CD4-positive, alpha-beta T cell treated with Interleukin-21 for 1 hour (primary cell): ENCODE measurements at places on chromosomes 4 and X.

- DNase-seq, result no peak
Measured at GRCh38 chrX:23737413-23737812, 5.7 kb downstream of the ACOT9 start.

- DNase-seq, result no peak
Measured at GRCh38 chr4:21991050-21991449, 42.5 kb upstream of the KCNIP4 start.

DNA sequence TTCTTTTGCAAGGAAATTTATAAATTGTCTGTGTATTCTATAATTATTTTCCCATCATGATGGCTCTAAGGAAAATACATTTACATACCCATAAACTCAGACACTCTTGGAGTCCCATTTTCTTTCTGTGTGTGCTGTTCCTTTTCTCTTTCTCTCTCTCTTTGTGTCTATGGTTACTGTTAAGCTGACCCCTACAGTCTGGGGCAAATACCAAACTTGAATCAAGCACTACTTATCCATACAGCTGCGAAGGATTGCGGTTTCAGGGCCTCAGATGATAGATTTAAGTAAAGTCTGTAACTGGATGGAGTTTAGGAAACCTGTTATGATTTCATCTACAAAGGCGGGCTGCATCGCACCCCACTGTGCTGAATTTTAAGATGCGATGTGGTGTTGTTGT is 150.2 kb downstream of the SHROOM3 start:
- DNase-seq, result no peak

GRCh38 chrX:7068939-7069367 is 78.6 kb upstream of the STS start:
- DNase-seq, result peak; percentile 5

DNA sequence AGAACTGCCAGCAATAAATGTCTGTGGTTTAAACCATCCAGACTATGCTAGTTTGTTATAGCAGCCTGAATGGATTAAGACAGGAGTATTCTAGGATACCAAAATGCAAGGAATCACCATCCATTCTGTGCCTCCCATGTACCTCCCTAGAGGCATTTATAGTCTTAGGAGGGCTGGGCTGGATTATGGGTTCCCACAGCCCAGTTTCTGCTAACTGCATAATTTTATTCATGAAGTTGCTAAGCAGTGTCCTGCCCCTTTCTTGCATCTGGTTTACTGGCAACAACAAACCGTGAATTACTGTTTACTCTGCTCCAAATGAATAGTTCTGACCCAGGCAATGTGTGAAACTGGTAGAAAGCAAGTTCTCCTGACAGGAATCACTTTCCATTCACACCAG is 67.1 kb upstream of the PRKX start:
- no peak for DNase-seq

- no peak for DNase-seq
Measured at GRCh38 chrX:20487227-20487626, 220.5 kb upstream of the RPS6KA3 start.

DNA sequence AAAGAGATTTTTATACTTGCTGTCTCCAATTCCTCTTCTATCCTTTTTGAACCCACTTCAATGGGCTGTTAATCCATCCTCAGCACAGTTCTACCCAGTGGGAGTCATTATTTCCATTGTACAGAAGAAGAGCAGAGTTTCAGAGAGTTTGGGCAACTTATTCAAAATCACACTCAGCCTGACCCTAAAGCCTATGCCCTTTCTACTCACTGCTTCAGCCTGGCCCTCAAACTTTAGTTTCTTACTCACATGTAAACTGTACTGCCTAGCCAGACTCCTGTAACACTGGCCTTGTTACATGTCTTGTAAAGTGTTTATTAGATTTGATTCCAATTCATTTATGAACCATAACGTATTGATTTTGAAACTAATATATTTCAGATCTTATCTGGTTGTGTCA is 25.1 kb upstream of the USO1 start:
- DNase-seq, result no peak

DNA sequence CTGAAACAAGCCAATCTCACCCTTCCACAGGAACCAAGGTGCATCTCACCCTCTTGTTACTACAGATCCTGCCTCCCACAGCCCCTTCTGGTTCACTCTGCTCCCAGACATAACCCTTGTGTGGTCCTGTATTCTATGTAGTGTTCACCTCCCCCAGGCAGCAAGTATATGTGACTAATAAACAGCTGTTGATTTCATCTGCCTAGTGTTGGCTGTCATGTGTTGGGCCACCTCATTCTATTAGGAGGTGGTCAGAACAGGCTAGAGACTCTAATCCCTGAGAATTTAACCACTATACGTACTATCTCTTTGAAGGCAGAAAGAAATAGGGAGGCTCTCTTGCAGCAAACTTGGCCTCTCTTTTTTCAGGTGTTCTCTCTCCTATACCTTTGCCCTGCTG is 134.3 kb upstream of the RPL34 start:
- no peak for DNase-seq

- DNase-seq, result no peak
Measured at GRCh38 chr4:78796526-78796925, 20.4 kb downstream of the BMP2K start.

- no peak for DNase-seq
Measured at GRCh38 chr4:75142850-75143249, 209.9 kb downstream of the PARM1 start.

- DNase-seq, result peak; percentile 45
Measured at GRCh38 chr4:6917461-6918271, 8.0 kb downstream of the TBC1D14 start.

DNA sequence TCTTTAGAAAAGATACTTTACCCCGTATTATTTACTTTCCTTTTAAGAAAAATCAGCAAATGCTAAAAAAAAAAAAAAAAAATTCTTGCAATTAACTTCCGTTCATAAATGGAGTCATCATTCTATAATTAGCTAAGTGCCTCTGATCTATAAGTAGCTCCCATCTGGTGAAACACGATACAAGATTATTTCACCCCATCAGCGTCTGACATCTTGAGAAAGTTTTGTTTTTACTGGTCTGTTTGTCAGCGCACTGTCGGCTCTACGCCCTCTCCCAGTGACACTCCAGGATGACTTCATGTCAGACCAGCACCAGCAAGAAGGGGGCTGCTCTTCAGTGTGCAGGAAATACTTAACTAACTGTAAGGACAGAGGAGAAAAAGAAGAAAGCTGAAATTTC is 108.3 kb downstream of the AFAP1 start:
- peak; percentile 74 for DNase-seq

- no peak for DNase-seq
Measured at GRCh38 chr4:158492391-158492790, 29.3 kb upstream of the RXFP1 start.

GRCh38 chr4:3029464-3029863 is 44.9 kb downstream of the HTT-AS start:
- no peak for DNase-seq

DNA sequence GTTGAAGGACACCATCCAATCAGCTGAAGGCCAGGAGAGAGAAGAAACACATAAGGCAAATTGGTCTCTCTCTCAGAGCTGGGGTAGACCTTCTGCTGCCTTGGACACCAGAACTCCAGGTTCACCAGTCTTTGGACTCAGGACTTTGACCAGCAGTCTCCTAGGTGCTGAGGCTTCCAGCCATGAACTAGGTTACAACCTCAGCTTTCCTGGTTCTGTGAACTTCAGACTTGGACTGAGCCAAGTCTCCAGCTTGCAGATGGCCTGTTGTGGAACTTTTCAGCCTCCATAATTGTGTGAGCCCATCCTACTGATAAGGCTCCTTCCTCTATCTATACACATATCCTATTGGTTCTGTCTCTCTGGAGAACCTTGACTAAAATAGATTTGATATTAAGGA is 20.6 kb upstream of the BBS12 start:
- DNase-seq, result no peak

- DNase-seq, result no peak
Measured at GRCh38 chr4:78735697-78736096, 40.5 kb upstream of the BMP2K start.

- DNase-seq, result peak; percentile 20
Measured at GRCh38 chrX:123959281-123960063, 2.0 kb upstream of the STAG2 start.

- DNase-seq, result no peak
Measured at GRCh38 chrX:38607976-38608375, 46.6 kb downstream of the TSPAN7 start.

DNA sequence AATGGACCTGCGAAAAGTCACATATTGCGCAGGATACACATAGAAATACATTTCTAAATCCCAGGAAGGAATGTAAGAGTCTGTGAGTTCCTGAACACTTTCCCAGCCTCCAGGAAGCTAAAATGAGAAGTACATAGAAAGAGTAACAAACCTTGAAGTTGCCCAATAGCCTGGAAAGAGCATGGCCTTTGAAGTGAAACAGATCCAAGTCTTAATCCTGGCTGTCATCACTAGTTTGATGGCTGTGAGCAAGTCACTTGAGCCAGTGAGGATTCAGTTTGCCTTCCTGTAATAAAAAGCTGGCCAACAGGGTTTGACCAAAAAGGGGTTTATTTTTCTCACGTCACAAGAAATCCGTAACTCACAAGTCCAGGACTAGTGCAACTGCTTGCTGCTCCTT is 69.8 kb downstream of the ARHGEF38 start:
- no peak for DNase-seq

GRCh38 chr4:37953620-37954293 is 6.4 kb upstream of the PTTG2 start:
- no peak for DNase-seq

DNA sequence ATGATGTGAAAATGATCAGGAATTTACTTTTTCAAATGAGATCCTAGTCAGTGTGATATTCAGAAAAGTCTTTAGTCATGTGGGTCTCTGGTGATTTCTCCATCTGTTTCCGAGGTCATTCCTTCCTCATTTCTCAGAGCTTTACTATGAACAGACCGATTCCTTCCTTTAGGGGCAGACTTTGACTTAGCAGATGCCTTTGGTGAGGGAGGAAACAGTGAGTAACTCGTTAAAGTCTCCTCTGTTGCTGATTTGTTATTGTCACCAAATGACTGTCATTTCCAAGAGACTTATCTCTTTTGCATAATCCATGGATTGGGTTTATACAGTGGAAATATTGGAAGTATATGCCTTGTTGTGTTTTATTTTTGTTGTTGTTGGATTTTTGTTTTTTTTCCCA is 76.2 kb upstream of the CD99 start:
- DNase-seq, result no peak
